ENCODE measurements at places on chromosomes 13 and 19.

GRCh38 chr13:21889651-21890050, 218.8 kb downstream of the FGF9 start:
- no peak for DNase-seq

DNA sequence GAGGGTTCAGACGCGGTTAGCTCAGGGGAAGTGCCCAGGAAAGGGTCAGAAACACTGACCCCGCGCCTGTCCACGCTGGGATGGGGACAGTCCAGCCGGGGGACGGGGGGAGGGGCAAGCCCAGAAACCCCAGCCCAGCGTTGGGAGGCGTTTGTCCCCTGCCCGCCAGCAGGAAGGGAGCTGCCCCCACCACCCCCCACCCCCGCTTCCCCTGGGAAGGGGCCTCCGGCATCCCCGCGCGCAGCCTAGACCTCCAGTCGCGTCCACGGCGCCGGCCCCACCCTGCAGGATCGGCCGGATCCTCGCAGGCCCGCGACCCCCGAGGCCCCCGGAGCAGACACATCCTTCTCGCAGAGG, 277 bp downstream of the GIPC1 start:
- no peak for DNase-seq

DNA sequence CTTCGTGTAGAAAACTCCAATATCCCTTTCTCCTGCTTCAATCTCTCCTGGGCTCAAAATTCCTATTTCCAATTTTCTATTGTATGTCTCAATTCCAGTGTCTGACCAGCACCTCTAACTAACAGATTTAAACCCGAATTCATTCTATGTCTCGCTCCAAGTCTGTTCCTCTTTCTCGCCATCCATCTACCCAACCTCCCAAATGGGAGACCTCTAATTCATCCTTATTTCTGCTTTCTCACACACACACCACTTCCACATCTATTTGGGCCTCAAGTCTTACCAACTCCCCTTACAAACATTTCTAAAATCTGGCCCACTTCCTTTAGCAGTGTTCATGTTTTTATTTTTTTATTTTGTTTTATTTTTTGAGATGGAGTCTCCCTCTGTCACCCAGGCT, 53.3 kb downstream of the MBD3L2B start:
- no peak for DNase-seq

GRCh38 chr19:45163751-45164460, 3.1 kb upstream of the NKPD1 start:
- no peak for DNase-seq

DNA sequence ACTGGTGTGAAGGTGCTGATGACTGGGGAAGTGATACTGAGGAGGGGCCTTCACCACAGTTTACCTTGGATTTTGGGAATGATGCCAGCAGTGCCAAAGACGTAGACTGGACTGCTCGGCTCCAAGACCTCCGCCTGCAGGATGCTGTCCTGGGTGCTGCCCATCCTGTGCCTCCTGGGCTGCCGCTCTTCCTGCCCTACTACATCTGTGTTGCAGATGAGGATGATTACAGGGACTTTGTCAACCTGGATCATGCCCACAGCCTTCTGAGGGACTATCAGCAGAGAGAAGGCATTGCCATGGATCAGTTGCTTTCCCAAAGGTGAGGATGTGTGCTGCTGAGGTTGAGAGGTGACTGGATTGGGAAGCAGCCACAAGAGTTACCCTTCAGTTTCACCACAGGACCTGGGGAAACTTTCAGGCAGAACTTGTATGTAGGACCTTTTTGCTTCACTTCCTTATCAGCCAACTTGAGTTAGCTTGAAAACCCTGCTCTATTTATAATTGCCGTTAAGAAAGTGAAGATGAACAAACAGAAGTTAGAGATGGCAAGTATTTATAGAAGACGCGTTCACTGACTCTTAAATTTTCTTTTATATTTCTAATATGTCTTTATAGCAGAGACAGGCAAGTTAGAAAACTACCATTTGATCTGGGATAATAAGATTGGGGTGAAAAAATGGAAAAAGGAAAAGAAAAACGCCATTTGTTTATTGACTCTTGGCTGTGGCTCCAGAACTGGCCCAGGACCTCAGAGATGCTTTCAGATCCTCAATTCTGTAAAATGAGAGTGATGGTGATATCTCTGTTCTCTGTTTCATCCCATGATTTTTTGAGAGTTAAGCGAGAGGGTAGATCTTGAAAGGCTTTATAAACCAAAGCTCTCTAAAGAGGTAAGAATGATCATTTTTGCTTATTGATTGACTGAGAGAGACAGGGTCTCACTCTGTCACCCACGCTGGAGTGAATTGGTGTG, 5.3 kb downstream of the PDCD2L start:
- DNase-seq: no peak

GRCh38 chr19:30666301-30666803, 294.2 kb downstream of the ZNF536 start:
- no peak for DNase-seq

- no peak for DNase-seq
Observed at GRCh38 chr13:111385183-111385857, 64.9 kb downstream of the TEX29 start.
